ENCODE measurements at places on chromosomes 3 and 15. TPM values are rescaled to one million over a fixed set of nuclear protein-coding genes. Genes with fewer than 3 reads are reported as not detected.

The MRAS gene
- total RNA-seq = 37.0 TPM

The ATP13A5 gene
- total RNA-seq = not detected

The C3orf18 gene
- 16.0 TPM for total RNA-seq

The PRICKLE2 gene
- total RNA-seq = 59.9 TPM

The SPESP1 gene
- 3.2 TPM for total RNA-seq

The ARHGAP31 gene
- 3.8 TPM for total RNA-seq

The CHL1 gene
- 2.6 TPM for total RNA-seq

The PCOLCE2 gene
- total RNA-seq = 60.7 TPM

The RBP2 gene
- not detected for total RNA-seq

The CPNE4 gene
- not detected for total RNA-seq
